ENCODE measurements at places on chromosomes 5 and 9.

DNA sequence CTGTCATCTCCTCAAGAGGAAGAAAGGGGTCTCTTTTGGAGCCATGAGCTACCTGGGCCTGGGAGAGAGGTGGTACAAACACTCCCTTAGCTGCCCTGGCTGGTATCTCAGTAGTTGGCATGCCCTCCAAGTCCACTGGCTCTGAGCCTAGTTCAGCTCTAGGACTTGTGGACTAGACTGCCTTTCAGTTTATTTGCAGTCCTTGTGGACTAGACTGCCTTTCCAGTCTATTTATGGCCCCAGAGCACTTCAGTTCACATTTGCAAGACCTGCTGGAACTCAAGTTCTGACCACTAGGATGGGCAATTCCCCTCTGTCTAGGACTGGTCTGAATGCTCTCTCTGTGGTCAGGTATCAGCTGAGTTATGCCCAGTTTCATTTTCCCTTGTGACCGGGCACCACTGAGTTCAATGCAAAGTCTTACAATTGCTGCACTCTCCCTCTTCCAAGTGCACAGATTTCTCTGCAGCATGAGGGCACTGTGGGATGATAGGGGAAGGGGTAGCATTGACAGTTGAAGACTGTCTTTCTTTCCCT lies 1019.0 kb downstream of the TAF11L14 start:
- DNase-seq = no peak

DNA sequence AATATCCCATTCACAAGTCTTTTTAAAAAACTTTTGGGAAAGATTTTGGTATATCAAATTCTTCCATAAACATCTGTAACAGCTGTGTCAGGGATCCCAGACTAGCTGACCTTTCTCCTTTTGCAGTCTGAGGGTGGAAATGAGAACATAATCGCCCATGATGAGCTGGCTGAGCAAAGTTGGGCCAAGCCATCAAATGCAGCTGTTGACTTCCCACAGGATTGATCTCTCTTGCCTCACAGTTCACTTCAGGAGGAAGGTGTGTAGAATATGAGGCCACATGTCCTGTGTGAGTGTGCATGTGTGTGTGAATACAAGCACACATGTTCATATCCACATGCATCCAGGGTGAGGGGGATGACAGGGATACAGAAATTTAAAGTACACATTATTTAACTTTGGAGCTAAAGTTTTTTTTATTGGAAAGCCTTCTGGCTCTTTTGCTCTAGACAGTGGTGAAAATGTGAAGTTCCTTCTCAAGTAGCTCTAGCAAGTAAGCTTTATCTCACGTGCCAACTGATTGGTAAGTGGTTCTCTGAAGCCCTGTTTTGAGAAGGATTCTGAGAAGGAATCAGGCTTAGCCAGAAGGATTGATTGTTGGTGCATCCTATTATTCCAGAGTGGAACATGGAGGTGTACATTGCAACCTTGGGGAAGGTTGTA lies 468.8 kb upstream of the DMAC1 start:
- no peak for DNase-seq

DNA sequence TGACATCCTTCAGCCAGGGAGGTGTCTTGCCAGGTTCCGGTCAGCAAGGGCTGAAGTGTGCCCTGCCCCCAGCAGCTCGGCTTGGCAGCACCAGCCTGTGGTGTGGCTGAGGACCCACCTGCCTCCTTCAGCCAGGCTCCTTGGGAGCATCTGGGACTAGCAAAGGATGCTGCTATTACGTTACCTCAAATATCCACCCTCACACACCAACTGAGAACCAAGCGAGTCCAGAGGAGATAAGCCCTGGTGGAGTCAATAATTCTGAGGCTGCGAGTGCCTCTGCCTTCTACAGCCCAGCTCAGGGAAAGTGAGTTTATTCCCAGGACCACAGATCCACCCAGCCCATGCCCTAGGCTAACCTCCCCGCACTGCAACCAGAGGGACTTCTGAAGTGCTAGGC lies 57.1 kb upstream of the FSTL4 start:
- DNase-seq = no peak

- DNase-seq = no peak
Observed at GRCh38 chr5:64826541-64826940, 57.8 kb downstream of the CWC27 start.

GRCh38 chr5:134131165-134131564 lies 16.7 kb downstream of the TCF7 start:
- DNase-seq = no peak

DNA sequence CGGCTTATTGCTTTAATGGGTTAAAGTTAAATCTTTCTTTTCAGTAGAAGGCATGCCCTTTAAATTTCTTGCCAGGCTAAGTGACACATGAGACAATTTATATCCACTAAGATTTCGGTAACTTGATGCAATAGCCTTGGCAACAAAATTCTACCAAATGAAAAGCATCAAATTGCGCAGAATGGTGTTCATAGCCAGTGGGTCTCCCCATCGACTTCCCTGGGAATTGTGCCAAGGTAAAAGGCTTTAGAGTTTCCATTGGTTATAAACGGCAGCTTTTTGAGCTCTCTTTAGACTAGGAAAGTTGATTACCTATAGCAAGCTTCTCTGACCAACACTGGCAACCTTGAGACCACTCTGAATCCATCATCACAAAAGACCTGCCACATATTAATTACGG lies 358.4 kb downstream of the ARRDC3 start:
- no peak for DNase-seq

DNA sequence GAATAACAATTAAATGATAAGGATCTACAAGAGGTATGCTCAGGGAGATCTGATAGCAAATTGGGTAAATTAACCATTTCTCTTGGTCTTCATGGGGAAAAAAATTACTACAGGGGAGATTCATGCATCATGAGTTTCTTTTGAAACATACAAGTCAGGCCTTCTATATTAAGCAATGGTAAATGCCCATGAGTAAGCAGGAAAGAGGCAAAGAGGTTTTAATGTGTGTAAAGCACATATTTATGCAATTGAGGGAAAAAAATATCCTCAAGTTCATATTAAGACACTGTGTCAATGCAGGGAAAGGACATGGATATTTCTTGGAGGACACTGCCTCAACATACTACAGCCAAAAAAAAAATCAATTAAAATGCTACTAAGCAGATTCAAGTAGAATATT lies 73.4 kb upstream of the NR4A3 start:
- DNase-seq = no peak

DNA sequence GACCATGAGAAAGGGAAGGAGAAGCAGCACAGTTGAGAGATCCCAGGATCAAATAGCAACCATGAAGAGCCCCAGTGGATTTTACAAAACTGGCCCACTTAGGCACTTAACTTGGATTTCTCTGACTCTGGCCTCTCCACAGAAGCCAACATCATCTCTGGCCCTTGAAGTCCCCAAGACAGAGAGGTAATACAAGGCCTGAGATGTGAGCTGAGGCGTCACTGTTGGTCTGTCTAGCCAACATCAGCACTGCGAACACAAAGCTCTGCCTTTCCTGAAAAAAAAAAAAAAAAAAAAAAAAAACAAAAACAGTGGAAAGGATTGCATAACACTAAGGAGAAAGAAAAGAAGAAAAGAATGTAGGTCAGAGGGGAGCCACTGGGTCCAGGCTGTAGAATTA lies 378.3 kb downstream of the BRINP1 start:
- no peak for DNase-seq

GRCh38 chr9:99039505-99040182 lies 65.3 kb upstream of the TGFBR1 start:
- no peak for DNase-seq

GRCh38 chr9:87751868-87752267 lies 25.9 kb downstream of the CTSL start:
- no peak for DNase-seq

DNA sequence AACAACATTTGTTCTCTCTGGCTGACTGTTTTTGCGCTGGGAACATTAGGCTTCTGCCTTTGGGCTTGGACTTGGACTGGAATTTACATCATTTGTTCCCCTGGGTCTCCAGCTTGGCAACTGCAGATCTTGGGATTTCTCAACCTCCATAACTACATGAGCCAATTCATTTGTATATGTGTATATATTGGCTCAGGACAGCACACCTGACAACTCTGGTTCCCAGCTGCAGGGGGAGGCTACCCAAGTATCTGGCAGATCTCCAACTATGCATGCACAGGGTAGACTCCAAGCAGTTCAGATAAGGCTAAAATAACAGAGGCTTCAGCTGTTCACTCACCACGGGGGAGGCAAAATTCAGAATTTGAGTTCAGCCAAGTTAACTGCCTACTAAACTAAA lies 31.6 kb upstream of the F2RL1 start:
- DNase-seq = peak; percentile 21

DNA sequence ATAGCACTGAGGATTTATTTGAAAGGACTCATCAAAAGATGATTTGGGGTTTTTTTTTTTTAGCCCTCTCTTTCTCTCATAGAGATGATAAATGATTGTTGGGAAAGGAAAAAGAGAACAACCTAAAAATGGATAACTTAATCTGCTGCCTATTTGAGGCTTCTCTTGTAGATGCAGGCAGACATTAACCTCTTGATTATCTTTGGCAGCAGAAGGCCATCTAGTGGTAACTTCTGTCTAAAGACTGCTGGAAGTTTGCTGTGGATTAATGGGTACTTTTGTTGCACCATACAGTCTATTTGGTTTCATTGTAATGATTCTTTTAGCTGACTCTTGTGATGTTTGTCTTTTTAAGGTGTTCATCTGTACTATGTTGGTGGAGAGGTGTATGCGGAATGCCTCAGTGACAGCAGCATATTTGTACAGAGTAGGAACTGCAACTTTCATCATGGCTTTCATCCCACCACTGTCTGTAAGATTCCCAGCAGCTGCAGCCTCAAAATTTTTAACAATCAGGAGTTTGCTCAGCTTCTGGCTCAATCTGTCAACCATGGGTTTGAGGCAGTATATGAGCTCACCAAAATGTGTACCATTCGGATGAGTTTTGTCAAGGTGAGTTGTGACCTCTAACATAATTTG lies 18.8 kb downstream of the SMIM32 start:
- DNase-seq = peak; percentile 60

DNA sequence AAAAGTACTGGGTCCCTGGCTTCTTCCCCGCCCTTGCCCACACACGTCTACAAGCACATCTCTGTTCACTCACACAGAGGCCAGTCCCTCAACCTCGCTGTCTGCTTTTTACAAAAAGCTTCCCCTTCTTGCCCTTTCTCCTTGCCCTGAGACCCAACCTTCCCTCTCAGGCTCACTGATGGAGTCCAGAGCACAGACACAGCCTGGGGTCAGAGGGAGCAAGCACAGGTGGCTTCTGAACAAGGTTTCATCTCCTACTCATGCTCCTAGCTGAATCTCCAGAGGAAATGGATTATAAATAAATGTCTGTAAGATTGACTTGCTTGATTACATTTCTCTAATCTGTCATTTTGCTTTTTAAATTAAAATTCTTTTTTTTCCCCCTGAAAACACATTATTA lies 101.8 kb downstream of the ICE1 start:
- DNase-seq = no peak

DNA sequence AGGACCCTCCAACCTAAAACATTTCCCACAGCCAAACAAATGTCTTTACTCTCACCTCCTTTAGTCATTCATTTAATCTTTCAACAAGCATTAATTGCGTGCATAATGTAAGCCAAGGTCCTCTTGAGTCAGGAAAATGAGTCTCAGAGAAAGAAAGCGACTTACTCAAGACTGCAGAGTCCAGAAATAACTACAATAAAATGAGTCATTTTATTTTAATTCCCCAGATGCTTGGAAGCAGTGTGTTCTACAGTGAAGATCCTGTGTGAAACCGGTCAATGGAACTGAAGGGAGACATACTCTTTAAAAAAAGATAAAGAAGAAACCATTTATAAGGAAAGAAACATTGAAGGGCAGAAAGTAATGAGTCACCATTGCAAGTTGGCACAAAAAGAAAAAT lies 513.7 kb downstream of the CDK5RAP2 start:
- DNase-seq = no peak

DNA sequence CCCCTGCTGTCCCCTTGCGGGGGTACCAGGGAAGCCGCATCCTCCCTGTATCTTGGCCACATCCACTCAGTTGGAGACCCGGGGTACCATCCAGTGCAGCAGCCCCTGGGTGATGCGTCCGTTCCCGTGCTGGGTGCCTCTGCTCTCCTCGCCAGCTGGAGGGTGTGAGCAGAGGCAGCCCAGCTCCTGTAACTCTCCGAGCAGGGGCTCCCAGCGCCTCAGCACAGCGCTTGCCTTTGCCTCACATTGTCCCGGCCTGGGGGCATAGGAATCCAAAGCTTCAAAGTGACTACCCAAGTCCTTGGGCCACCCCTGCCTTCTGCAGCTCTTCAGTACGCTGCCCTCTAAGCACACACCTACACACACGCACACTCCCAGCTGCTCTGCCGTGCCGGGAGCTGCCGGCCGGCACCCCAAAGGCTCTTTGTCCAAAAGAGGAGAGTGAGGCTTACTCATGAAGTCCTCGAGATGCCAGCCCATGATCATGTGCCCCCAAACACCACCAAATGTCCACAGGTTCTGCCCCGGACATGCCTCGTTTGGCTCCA lies 733 bp downstream of the ANGPTL2 start:
- DNase-seq = no peak

DNA sequence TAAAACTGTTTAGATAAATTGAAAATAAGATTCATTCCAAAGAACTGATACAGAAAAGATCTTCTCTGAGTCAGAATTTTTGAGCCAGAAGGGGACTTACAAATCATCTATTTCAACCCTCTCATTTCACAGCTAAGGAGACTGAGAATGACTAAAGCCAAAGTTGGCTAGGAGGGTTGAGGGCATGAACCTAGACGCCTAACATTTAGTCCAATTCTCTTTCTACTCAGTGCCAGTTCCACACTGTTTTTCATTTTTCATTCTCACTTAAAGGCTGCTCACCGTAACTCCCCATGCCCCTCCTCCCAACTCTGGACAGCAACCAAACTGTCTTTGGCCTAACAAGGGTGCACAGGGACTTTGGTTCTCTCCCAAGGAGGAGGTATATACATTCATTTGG lies 364.0 kb downstream of the NDUFS4 start:
- no peak for DNase-seq

- no peak for DNase-seq
Observed at GRCh38 chr5:51471630-51472029, 88.4 kb downstream of the ISL1 start.

DNA sequence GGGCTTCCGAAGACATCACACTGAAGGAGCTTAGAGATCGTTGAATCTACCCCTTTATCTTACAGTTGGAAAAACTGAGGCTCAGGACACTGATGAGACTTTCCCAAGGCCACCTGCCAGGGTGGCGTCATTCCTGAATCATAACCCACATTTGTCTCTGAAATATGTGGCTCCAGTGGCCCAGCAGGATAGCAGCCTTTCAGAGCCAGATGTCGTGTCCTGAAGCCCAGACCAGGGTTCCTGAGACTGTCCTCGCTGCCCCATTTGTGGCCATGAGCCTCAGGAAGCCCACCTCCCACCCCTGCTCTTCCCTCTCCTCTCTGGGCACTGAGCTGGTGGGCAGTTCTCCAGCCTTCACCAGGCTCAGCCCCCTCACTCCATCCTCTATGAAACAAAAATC lies 2.4 kb downstream of the HMCN2 start:
- no peak for DNase-seq

DNA sequence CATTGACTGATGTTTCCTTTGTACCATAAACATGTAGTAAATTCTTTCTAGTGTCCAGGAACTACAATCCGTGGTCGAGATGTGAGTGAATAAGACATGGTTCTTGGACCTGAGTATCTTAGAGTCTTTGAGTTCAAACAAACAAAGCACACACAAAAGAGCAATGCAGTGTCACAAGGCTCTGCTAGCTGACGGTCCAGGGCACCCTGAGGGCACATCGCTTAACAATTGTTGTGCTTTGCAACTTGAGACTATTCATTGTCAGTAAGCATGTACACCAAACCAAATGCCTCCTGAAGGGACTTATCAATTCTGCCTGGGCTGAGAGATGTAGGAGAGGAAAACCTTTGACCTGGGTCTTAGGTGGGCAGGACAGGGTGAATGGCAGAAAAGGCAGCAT lies 84.8 kb downstream of the CAMK4 start:
- DNase-seq = no peak
